ENCODE measurements at places on chromosomes 1 and 21.
A peak's percentile ranks its signal among the peaks of the same experiment; 100 is the strongest.

DNA sequence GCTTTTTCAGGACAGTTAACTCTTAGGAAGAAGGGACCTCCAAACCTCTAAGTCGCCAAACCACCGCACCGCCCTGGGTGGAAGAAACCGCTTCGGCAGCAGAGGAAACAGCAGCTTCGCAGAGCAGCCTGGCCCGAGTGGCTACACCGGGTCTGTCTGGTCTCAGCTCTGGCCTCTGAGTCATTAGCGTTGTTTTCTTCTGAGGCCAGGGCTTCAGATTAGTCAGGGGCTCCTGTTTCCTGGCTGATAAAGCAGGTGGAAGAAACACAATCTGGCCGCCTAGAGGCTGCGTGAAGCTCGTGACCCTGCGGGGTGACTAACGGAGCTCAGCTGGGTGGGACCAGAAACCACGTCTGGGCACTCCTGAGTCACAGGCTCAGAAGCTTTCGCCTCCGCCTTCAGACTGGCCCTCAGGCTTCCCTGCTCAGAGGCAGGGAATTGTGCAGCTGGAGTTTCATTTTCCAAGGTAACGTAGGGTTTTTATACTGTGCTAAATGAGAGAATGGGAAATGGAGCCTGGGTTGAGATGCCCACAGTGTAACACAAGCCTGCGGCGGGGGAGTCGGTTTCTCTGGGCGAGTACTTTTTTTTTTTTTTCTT lies 44.9 kb downstream of the CHAF1B start:
- peak; percentile 84 for DNase-seq

GRCh38 chr1:111709986-111710385 lies 29.2 kb downstream of the INKA2 start:
- DNase-seq, result no peak

- DNase-seq, result no peak
These were observed 54.3 kb downstream of the KCNC4 start for GRCh38 chr1:110264430-110264829.

- DNase-seq, result peak; percentile 5
These were observed 53.3 kb downstream of the SYF2 start for GRCh38 chr1:25178917-25179561.

- DNase-seq, result no peak
These were observed 397.5 kb upstream of the PLXNA2 start for GRCh38 chr1:208641579-208642280.

DNA sequence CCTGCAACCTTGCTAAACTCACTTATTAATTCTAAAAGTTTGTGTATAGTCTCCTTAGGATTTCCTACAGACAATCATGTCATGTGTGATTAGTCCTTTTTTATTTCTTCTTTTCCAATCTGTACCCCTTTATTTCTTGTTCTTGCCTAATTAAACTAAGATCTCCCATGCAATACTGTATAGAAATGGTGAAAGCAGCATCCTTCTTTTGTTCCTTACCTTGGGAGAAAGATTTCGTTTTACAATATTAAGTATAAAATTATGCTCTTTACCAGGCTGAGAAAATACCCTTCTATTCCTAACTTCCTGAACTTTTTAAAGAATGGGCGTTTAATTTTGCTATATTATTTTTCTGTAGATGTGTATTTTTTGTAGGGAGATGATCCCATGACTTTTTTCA lies 7.6 kb upstream of the COL18A1 start:
- no peak for DNase-seq

DNA sequence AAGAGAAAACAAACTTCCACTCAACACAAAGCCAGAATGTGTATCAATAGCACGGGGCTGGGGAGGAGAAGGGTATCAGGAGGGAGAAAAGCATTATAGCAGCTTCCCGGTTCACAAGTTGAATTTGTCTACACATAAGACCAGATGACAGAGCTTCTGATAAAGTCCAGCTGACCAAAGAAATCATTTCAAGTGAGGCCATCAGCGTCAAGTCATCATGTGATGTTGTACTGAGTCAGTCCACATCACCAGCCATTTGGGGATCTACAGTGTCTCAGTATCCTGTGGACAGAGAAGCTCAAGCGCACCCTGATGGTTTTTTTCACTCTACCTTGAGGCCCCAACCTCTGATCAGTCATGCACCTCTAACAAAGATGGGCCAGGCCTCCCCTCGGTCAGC lies 33.0 kb downstream of the SETD4 start:
- no peak for DNase-seq
